Stimulated activated CD8-positive, alpha-beta memory T cell treated with anti-CD3 and anti-CD28 coated beads, Interleukin-15, amount 100 ng/mL, for 48 hours (primary cell): ENCODE measurements at places on chromosomes 16 and 17.

DNA sequence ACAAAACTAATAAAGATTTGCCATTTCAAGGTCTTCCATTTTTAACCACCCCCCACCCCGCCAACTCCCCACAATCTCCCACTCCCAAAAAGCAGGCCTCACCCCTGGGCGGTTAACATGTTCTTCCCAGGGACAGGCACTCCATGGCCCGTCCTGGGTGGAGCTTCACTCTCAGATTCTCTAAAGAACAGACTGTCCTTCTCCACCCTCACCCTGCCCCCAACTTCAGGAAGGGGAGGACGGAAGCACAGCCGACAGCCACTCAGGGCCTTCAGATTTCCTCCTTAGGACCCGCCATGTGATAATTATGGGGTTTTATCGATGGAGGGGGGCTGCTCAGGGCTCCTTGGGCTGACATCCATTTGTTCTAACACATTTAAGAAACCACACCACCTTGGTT is 61.9 kb downstream of the ZFHX3 start:
- no peak for DNase-seq

DNA sequence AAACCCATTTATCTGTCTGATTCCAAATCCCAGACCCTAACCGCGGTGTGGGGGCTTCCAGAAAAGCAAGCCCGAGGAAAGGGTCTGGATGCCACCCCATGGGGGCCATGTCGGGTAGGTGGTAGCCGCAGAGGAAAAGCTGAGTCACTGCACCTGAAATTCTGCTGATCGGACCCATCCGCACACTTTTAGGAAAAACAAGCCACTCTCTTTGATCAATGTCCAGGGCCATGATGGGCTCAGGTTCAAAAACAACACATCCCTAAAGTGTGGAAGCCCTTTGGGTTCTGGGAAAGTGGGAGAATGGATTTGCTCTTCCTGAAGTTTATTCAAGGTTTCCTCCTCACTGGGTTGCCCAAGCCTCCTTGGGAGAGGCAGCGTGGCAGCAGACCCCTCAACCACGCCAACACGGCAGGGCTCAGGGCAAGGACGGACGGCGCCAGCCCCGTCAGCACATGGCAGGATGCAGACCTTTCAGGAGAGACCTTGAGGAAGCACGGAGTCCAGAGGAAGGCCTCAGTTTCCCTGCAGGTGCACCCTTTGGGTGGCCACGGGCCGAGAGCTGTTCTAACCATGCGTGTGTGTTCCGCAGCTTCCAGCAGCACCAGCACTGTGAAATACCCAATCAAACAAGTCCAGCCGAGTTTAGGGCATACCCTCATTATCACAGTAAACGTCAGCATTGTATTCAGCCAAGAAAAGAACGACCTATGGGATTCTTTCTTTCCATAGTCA is 367.0 kb downstream of the FOXL1 start:
- DNase-seq: no peak

DNA sequence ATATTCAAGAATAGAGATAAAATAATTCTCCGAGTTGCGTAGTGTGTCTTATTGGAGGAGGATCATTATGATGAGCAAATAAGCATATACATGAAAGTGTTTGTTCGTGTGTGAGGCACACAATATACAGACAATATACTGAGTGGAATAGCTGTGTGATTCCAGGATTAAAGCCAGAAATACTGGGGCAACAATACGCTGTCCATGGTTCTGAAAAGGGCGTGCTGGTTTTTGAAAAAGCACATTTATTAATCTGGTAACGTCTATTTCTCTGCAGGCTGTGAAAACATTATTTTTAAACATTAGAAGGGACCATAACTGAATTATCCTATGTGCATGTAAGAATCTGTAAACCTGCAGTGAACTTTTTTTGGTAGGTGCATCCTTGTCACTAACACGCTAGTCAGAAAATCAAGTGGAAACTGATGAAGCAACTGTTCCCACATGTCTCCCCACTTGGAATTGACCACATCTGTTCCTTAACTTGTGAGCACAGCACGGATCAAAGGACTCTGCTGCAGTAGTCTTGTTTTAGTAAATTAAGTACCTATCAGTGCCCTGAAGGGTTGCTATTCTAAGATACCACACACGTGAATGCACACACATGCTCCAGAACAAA is 346.0 kb downstream of the GRIN2A start:
- no peak for DNase-seq

GRCh38 chr16:69555437-69555836 is 10.3 kb upstream of the NFAT5 start:
- DNase-seq: no peak

GRCh38 chr17:13492737-13493122 is 109.0 kb downstream of the HS3ST3A1 start:
- DNase-seq: no peak

DNA sequence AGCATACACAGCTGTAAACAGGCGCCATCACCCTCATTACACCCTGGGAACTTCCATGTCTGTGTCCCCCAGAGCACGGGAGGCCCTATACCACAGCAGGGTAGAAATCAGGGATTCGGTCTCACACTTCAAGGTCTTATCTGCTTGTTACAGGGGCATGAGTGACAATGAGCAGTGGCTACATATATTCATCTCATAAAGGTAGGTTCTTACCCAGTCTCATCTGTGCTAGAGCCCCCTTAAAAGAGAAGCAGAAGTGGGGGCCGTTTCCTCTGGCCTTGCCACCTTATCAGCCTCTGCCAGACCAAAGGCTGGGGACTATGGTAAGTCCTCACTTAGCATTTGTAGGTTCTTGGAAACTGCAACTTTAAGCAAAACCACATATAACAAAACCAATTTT is 46.5 kb downstream of the IRX5 start:
- no peak for DNase-seq

DNA sequence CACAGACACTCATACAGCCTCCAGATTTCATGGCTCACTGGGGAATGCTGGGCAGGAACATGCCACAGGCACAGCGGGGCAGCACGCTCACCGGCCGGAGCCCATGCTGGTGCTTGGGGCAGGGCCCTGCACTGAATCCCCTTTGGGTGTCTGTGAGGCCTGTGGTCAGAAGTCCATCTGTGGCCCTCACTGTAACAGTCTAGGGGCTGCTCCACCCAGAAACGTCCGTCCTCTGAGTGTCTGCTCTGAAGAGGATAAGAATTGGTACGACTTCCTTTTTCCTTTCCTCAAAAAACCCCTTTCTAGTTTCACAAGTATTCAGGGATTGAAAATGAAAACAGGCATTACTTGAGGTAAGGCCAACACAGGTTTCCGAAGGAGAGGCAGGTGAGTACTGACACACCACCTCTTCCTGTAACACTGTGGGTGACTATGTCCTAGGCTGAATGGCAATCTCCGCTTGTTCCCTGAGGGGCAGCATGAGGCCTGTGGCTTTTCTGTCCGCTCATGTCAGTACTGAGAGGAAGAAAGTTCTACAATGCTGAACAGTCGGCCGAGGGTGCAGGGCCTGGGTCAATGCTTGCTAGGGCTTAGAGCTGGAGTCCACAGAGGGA is 42.5 kb downstream of the TMEM11 start:
- no peak for DNase-seq

DNA sequence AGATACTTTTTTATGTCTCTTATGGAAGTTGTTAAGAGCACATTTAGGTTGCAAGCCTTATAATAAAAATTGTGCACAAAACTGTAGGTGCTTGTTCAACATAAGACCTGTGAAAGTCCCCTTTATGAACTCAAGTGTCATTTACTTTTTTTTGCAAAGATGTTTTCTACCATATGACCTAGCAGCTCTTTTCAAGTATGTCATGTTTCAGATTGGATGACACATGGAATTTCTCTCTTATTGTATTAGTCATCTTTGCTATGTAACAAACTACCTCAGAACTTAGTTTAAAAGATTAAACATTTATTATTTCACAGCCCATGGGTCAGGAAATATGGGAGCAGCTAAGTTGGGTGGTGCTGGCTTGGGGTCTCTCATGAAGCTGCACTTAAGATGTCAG is 57.9 kb downstream of the PHKB start:
- DNase-seq: no peak

DNA sequence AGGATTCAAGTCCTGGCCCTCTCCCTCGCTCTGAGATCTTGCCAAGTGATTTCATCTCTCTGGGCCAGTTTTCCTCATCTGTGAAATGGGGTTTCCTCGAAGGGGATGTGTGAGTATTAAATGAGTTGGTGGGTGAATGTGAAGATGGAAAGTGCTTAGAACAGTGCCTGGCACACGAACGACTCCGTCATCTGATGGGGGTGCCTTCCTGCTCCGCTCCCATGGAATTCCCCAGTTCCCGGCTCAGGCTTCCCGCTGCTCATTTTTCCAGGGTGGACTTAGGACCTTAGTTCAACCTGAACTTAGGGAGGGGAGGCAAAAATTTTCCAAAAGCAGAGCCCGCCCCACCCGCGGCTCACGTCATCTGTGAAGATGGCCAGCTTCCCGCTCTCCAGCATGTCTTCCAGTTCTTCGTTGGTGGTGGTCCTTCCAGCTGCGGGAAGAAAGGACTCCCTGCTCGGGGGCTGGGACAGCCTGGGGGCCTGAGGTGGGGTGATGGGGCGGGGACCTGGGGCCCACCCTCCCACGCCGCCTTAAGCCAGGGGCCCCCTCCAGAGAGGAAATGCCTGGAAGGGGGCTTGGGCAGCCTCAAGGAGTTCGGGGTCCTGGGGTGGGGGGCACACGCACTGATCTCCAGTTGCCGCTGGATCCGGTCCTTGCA is 11.4 kb downstream of the HSD3B7 start:
- DNase-seq: no peak

DNA sequence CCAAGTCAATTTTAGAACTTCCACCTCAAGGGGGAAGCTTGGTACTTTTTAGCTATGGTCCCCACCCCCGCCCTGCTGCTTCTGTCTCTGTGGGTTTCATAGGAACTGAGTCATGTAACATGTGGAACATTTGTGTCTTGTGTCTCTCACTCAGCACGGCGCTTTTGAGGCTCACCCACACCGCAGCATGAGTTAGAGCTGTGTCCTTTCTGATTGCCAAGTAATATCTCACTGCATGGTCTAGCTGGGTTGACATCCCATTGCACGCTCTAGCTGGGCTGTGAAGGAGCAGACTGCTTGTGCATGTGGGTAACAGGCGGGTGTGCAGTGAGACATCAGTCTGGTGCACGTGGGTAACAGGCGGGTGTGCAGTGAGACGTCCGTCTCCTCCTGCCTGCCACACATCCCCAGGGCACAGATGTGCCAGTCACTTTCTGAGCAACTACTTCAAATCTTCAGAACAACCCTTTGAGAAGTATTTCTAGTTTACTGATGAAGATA is 26.4 kb upstream of the SLC7A5 start:
- peak; percentile 81 for DNase-seq

DNA sequence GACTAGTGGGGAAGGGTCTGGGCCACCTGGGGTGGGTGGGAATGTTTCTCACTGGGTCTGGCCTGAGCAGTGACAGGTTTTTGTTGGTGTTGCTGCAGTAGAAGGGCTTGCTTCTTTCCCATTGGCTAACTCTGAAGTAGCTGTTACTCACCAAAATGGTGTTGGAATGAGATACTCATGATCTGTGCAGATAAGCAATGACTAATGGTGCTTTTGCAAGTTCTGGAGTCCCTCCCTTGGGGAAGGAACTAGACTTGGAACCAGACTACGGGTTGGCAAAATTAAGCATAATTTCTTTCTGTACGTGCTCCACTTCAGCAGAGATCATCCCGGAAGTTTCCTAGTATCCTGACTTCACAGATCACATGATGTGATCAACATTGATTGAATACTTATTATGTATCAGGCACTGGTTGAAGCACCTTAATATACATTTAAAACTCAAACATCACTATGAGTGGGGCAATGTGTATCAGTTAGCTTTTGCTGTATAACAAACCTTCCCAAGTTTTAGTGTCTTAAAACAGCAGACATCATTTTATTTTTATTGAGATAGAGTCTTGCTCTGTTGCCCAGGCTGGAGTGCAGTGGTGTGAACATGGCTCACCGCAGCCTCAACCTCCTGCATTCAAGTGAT is 30.1 kb downstream of the CHP2 start:
- DNase-seq: no peak

- no peak for DNase-seq
Measured at GRCh38 chr17:8685381-8685780, 54.9 kb upstream of the MYH10 start.

GRCh38 chr17:68204736-68205135 is 43.1 kb upstream of the AMZ2 start:
- DNase-seq: no peak

DNA sequence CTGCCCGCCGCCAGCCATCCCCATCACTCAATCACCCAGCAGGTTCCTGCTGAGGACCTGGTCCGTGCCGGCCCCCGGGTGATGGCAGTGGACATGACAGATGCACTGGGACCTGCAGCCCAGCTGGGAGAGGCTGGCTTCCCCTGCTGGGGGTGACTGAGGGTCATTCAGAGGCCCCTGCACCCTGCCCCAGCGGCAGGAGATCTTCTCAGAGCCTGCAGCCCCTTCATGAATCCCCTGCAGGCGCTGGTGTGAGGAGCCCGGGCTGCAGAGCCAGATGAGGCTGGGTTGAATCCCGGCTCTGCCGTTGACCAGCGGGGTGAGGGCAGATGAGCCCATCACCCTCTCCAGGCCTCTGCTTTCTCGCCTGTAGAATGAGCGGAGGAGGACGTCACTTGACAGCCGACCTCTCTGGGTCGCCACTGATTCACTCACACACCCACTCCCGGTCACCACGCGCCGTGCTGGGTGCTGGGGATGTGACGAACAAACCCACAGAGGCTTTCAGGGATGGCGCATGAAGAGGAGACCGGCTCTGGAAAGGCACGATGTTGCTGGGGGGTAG is 95.2 kb upstream of the CIBAR2 start:
- DNase-seq: no peak

DNA sequence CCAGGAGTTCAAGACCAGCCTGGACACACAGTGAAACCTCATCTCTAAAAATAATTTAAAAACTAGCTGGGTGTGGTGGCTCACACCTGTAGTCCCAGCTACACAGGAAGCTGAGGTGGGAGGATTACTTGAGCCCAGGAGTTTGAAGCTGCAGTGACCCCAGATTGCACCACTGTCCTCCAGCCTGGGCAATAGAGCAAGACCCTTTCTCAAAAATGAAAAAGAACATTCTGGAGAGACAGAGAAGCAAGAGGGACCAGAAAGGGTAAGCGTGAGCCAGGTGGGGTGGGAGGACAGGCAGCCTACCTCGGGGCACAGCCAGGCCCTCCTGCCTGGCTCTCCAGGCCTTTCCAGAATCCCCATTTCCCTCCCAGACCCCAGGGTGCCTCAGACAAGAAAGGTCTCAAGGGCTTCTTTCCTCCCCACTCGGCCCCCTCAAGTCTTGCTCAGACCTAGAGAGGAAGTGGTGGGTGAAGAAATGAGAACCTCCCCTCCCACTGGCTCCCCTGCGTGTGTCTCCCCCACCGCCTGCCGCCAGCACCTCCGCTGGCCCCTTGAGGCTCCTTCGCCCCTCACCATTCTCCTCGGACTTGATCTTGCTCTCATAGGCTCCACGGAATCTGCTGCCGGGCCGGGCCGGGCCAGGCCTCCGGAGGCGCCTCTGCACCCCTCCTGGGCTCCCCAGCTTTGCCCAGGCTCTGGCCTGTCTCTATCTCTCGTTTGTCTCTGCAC is 503 bp downstream of the C16orf54 start:
- peak; percentile 49 for DNase-seq

DNA sequence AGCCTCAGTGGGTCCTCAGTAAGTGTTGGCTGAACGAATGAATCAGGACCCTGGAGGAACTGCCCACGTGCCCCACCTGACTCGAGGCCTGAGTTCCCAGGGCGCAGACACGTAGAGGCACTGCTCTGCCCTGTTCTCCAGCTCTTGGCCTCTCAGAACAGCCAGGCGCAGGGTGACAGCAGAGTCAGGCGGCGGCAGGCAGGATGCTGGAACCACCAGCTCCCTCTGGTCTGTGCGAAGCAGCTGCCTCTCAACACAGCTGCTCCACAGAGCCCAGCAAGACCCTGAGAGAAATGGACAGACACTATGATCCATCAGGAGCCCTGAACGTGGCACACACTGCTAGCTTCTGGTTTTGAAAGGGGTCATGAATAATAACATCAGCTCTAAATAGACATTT is 53.1 kb upstream of the BCO1 start:
- DNase-seq: no peak
